ENCODE measurements at places on chromosomes 12 and 14. TPM values are rescaled to one million over a fixed set of nuclear protein-coding genes. Genes with fewer than 3 reads are reported as not detected.

The MYO1A gene
- total RNA-seq = under 0.01 TPM

The FAM90A1 gene
- total RNA-seq = 0.06 TPM

The GPR132 gene
- not detected for total RNA-seq

The KCNJ8 gene
- total RNA-seq = 1.2 TPM

The GPR65 gene
- total RNA-seq = 0.12 TPM

The OAS2 gene
- total RNA-seq = 12.3 TPM

The AKAP6 gene
- total RNA-seq = 9.1 TPM

The SBNO1 gene
- total RNA-seq = 23.8 TPM

The COQ5 gene
- total RNA-seq = 27.9 TPM

The CYP27B1 gene
- total RNA-seq = 0.19 TPM

The C14orf132 gene
- total RNA-seq = 8.2 TPM

The CELA1 gene
- total RNA-seq = not detected

The UNC119B gene
- 17.5 TPM for total RNA-seq

The ARHGAP9 gene
- not detected for total RNA-seq

The GLIPR1L1 gene
- not detected for total RNA-seq

The DCN gene
- total RNA-seq = 129 TPM

The KRT6C gene
- total RNA-seq = not detected

The DTX1 gene
- total RNA-seq = not detected

The LALBA gene
- not detected for total RNA-seq

The WNT1 gene
- total RNA-seq = not detected

The BDKRB1 gene
- 0.53 TPM for total RNA-seq

The WDHD1 gene
- total RNA-seq = 18.2 TPM

The ASPG gene
- total RNA-seq = not detected

The STON2 gene
- 0.66 TPM for total RNA-seq

The HAL gene
- 0.19 TPM for total RNA-seq

The KRT2 gene
- not detected for total RNA-seq

The HDAC7 gene
- total RNA-seq = 25.0 TPM

The LRP6 gene
- total RNA-seq = 45.0 TPM

The SCN8A gene
- total RNA-seq = 0.26 TPM

Measured in aortic smooth muscle cell (primary cell).